ENCODE measurements at places on chromosomes 6 and 20. TPM values are rescaled to one million over a fixed set of nuclear protein-coding genes. Genes with fewer than 3 reads are reported as not detected.
A peak's percentile ranks its signal among the peaks of the same experiment; 100 is the strongest.

- DNase-seq: no peak
Measured at GRCh38 chr6:51153109-51153508, 334.4 kb downstream of the TFAP2B start.

The SNX9 gene
- total RNA-seq: 0.64 TPM

GRCh38 chr20:6780433-6781190, 13.1 kb downstream of the BMP2 start:
- no peak for DNase-seq

The RIPOR2 gene
- total RNA-seq: 37.9 TPM

- DNase-seq: no peak
Measured at GRCh38 chr6:40798069-40798770, 211.1 kb upstream of the LRFN2 start.

The NHLRC1 gene
- 0.21 TPM for total RNA-seq

DNA sequence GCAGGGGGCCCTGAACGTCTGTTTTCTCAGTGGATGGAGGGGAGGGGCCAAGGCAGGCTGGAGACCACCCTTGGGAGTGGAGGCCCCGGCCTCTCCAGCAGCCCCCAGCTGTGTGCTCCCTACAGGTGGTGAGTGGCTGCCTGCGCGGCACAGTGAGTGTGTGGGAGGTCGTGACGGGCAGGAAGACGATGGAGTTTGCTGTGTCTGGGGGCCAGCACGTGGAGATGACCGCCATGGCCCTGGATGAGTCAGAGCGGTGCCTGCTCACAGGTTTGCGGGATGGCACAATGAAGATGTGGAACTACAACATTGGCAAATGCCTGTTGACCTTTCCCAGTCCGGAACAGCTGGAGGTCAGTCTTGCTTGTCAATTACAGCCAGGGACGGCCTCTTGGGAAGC, 52.6 kb downstream of the EFCAB8 start:
- no peak for DNase-seq

GRCh38 chr6:107943626-107944439, 14.2 kb downstream of the SEC63 start:
- DNase-seq: no peak

DNA sequence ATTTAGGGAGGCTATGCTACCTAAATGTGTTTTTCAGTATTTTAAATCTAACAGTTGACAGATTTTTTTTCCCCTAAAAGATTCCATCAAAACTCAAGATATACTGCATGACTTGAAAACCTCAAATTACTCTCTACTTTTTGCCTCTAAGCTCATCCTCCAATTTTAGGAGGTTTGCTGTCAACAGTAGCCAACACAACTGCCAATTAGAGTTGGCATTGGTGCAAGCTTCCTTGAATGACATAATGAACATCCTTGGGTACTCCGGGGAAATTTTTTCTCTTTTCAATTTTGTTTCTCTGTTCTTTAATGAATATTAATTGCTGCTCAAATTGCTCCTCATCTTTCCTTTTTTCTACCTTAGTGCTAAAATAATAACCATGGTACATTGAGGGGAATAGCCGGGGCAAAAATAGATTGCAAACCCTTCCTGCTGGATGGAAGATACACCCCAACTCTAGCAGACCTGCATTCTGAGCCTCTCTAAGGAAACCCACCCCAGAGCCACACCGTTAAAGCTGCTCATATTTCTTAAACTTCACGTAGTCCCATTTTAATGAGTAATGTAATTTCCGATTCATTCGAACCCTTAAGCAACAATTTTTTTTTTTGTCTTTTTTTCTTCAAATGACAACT, 34.3 kb downstream of the SLC22A23 start:
- DNase-seq: no peak

The NTSR1 gene
- not detected for total RNA-seq

DNA sequence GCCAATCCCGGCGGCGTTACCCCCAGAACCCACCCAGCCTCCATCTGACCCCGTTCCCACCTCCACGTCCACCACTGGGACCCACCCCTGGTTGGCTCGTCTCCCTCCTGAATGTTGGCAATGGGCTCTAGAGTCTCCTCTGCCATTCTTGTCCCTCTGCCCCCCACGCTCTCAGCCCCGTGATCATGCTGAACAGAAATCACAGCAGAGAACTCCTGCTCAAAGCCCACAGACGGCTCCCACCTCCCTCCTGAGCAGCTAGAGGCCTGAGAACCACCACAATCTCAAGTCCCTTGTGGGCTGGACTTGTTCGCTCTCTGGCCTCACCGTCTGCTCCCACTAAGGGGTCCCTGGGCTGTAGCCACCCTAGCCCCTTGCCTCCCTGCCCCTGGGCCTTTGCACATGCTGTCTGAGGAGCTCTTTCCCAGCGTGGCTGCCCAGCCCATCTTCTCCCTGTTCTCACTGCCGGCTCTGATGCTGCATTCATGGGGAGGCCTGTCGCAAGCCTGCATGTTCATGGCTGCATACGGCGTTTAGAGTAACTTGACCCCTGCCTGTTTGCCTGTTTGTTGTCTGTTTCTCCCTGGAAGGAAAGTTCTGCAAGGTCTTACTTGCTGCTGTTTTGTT, 11.2 kb upstream of the FRMD1 start:
- no peak for DNase-seq

- no peak for DNase-seq
Measured at GRCh38 chr6:43687437-43688347, at the start of gene MRPS18A. Gene MRPS18A, minus strand, starts transcription at chr6:43687791. Its CDS starts 12 bp downstream, at chr6:43687779.

The BHLHE23 gene
- 0.33 TPM for total RNA-seq

DNA sequence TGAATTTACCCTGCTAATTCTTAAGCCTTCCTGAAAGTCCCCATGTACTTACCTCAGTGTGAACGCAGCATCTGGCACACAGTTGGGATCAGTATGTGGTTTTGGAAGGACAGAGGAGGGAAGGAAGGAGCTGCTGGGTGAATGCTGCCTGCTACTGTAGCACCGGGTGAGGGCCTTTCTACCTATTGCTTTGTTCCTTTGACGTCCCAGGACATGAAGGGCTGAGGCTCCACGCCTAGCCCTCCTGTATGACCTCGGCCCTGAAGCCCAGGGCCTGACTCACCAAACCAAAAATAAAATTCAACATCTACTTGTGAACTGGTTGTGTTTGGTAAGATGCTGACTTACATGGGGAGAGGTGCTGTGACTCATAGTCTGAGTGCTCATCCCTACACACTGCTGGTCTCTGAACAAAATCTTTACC, 51.1 kb downstream of the ARID1B start:
- DNase-seq: no peak

GRCh38 chr6:90190752-90191395, 105.8 kb downstream of the BACH2 start:
- no peak for DNase-seq

DNA sequence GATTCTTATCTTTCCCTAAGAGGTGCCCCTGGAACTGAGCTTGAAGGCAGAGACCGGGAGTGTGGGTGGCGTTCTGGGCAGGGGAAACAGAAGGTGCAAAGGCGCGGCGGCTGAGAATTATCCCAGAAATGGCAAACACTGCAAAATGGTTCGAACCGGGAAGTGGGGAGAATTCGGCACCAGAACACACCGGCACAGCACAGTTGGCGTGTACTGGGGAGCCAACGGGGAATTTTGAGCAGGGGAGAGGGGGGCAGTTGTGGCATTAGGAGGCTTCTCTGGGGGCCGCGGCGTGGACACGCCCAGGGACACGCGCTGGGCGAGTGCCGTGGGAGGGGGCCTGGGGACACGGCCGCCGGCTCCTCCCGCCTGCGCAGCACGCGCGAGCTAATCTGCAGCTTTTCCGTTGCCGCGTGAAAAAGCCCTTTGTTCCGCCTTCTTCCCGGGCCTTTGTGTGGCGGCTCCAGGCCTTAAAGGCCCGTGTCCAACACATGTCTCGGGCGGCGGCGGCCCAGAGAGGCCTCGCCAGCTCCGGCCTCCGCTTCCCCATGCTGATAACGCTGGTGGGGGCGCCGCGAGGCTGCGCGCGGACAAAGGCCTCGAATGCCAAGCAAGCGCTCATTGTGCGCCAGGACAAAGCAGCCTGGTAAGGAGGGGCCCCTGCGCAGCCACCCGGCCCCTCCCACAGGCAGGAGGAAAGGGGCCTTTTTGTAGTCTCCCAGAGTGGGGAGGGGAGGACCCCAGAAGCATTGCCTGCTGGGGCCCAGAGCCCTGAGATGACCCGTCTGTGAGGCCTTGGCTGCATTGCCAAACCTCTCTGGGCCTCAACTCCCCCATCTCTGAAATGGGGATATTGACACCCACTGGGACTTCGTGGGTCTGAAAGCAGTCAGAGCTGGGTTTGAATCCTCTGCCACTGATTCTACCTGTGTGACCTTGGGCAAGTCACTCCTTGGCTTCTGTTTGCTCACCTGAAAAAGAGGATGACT, 82.8 kb downstream of the CD40 start:
- no peak for DNase-seq

DNA sequence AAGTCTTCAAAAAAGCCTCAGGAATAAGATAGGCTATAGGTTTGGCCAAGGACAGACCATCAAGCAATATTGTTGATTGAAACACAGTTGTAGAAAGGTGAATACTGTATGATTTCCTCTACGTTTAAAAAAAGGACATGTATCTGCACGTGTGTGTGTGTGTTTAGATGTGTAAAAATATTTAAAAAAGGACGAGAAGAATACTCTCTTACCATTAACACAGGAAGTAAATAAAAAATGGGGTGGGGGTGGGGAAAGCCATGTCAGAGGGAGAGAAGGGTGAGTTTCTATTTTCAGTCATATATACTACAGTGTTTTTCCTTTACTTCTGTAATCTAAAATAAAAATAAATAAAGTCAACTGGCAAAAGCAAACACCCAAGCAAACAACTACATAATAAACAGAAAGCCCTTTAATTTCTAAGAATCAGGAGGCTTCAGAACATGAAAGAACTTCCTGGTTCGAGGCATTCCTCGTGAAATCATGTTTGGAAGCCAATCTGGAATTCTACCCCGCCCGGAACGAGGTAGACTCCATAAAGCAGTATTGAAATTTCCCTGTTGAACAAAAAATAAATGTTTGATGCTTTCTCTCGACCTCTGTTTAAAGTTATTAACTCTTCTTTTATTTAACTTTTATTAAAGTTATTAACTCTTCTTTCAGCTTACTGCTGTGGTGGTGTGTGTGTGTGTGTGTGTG, 158.1 kb upstream of the ZNF217 start:
- DNase-seq: peak; percentile 86

GRCh38 chr20:17825960-17826843, 126.4 kb downstream of the BANF2 start:
- DNase-seq: peak; percentile 74

GRCh38 chr6:802701-803100, 109.8 kb upstream of the EXOC2 start:
- DNase-seq: no peak

DNA sequence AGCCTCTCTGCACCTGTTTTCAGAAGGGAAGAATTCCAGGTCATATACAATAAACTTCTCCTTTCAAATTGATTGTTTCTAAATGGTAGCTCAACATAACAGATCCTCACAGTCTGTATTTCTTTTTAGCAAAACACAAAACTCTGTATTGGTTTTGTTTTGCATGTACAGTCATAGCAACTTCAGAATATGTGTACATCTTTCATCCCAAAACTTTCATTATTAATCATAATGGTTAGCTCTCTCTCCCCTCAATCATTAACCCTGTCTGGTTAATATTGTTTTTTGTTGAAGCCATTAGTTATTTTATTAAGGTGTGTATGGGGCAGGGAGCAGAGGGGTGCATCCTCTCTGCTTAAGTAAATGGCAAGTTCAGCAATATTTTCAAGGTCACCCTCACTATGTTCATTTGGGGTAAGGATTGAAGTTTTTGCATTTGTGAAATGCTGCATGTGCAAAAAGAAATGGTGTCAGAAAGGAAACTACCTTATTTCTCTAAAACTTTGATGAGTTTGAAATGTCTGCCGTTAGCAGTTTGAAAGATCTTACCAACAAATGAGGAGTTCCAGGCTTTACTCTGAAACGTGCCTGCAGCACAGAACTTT, 136.8 kb upstream of the BTBD3 start:
- no peak for DNase-seq

GRCh38 chr6:43921548-43922425, 151.8 kb downstream of the VEGFA start:
- DNase-seq: no peak

DNA sequence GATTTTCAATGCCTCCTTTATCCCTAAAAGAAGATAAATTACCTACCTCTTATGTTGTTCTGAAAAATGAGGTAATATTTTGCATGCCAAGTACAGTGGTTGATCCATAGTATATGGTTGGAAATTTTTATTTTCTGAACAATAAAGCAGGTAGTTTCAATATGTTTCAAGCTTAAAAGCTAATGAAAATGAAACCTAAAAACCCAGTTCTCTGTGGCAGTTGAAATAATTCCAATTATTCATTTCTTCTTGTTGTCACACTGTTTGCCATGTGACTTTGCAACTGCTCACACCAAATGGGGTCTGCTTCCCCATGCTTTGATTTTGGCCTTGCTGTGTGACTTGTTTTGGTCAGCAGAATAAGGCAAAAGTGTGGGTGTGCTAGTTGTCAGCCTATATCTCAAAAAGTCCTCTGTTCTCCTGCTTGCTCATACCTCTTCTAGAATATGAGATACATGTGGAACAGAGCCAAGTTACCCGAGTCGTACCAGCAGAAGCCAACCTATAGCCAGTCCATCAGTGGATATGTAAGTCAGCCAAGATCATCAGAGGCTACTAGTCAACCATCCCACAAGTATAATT, 197.2 kb upstream of the THEMIS start:
- DNase-seq: no peak

DNA sequence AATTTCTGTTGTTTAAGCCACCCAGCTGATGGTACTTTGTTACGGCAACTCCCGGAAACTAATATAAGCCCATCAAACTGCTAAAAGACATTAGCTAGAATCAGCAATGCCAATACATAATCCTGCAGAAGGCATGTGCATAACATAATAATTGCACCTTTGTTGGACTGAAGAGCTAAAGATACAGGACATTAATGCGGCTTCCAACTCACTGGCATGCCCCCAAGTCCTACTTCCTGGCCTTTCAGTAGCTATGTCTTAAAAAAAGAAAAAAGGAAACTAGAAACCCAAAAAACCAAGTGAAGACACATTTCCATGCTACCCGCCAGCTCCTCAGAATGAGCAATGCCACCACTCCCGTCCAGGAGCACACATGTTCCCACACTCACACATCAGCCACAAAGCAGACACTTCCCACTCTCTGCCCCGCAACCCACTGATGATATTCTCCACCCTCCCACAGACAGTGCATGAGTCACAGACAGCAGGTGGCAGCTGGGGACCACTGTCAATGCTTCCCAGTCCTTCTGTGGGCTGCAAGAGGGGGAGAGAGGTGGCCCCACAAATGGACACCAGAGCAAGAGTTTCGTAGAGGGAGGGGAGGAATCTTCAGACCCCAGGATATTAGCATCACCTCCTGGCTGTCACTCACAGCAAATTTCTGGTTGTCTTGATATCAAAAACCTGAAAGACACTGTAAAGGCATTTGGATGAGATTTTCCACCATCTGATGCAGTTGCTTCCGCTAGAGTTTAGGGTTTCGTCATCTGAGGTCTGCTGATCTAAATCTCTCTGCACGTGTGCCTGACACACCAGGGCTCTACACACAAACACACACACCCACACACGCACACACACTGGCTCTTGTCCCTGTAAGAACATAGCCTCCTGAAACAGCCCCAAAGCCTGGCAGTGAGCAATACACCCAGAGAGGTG, 32.8 kb downstream of the GFOD1 start:
- DNase-seq: peak; percentile 56

The F13A1 gene
- 1.6 TPM for total RNA-seq

- no peak for DNase-seq
Measured at GRCh38 chr6:49202924-49203536, 260.0 kb downstream of the MMUT start.

The SLC24A3 gene
- total RNA-seq: not detected

The MICA gene
- 7.6 TPM for total RNA-seq

GRCh38 chr6:121439475-121439874, 4.0 kb downstream of the GJA1 start:
- DNase-seq: no peak

The GTSF1L gene
- total RNA-seq: 0.97 TPM

The MAS1L gene
- total RNA-seq: not detected

GRCh38 chr6:38955861-38956260, 92.7 kb upstream of the GLP1R start:
- DNase-seq: no peak

Measured in GM12878 (cell line).